ENCODE measurements at places on chromosomes 7 and 10.

GRCh38 chr7:13945670-13946069, 43.8 kb downstream of the ETV1 start:
- DNase-seq: no peak

DNA sequence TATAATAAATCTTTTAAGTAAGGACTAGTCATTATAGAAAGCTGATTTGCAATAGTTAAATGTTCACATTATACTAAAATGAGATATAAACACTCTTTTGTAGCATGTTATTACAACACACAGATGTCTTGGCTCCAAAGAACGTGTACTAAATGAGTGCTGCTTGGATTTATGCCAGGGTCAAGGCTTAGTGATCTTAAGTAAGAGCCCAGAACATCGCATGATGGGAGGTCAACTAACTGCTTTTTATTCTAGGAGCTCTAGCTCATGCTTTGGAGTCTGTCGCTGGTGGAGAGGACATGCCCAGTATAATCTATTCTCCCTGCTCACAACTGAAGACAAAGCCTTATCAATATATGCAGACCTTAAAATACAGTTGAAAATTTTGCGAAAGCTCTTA, 315.1 kb downstream of the BBS9 start:
- DNase-seq: no peak

DNA sequence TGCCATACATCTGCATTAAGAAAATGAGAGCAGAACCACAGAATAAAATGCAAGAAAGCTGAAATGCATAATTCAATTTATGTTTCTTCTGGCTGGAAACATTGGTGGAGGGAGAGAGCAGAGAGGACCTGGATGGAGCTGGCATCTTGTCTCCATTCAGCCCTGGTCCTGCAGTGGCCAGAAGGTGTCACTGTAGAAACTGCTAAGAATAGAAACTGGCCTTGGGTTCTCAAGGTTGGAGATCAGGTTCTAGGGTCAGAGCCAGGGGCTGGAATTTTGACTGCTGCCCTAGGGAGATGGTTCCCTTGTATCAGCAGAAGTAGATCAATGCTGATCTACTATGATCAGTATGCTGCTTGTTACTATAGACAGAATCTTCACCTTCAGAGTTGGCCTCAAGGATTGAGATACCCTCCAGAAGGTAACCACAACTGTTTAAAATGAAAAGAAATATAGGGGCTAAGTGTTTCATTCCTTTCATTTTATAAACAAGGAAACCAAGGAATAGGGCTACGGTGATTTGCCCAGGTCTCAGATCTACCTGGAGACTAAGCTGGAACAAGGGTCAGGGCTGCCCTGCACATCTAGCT, 13.1 kb downstream of the TAS2R41 start:
- no peak for DNase-seq

DNA sequence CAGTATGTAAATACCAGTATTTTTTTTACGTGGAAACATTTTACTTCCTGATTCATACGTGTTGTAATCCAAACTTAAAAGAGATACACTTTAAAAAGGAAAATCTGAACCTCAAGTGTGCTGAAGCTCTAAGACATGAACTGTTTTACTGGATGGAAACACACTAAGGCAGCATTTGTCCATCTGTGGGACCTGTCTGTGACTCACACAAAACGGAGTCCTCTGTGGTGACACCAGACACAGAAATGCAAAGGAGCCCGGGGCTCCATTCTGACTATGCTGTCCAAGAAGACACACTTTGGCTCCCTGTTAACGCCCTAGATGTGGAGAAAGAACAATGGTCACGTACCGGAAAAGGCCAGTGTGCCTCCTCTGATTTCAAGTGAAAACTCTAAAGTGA, 23.9 kb downstream of the RNF133 start:
- DNase-seq: no peak

All from stimulated activated CD8-positive, alpha-beta memory T cell treated with anti-CD3 and anti-CD28 coated beads, Interleukin-7, amount 100 ng/mL, for 1 hour (primary cell).